ENCODE measurements at places on chromosomes 5 and 9.

GRCh38 chr5:173686950-173687349, 70.5 kb upstream of the BOD1 start:
- DNase-seq, result no peak

DNA sequence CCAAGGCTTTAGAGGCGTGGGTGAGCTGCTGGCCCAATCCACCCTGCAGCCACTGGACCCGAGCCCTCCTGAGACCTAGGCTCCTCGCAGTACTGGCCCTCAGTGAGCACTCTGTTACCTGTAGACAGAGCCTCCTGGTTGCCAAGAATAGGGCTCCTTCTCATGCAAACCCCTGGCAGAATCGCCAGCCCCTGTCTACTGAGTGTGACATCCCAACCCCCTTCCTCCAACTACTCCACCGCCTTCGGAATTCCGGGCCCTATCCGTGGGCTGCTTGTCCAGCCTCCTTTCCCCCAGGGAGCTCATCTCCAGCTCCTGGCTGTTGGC, 23.8 kb upstream of the COL5A1 start:
- no peak for DNase-seq

GRCh38 chr9:3526997-3527940, 1.5 kb upstream of the RFX3 start:
- DNase-seq, result peak; percentile 11

- DNase-seq, result no peak
Measured at GRCh38 chr5:102910240-102911226, 155.4 kb downstream of the PAM start.

DNA sequence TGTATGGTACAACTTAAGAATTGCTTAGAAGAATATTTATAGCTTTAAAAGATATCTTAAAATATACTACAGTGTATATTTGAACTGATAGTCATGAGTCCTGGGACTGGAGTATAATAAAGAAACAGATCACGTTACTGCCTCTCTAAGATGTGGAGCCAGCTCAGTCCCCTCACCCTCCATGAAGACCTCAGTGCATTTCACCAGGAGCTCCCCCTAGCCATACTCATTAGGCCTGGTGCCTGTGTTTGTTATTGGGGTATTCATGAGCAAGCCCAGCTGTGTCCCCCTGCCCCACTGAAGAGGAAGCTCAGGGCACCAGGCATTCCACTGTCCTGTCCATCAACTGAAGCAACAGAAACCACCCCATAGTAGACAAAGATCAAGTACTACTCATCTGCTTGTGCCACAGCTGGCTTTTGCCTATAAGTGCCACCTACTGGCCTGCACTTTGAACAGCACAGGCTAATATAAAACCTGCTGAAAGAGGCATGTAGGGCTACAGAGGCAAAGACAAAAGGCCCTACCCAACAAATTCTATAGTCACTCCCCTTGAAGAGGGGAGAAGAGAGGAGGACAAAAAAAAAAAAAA, 850.2 kb upstream of the NUDT12 start:
- no peak for DNase-seq

DNA sequence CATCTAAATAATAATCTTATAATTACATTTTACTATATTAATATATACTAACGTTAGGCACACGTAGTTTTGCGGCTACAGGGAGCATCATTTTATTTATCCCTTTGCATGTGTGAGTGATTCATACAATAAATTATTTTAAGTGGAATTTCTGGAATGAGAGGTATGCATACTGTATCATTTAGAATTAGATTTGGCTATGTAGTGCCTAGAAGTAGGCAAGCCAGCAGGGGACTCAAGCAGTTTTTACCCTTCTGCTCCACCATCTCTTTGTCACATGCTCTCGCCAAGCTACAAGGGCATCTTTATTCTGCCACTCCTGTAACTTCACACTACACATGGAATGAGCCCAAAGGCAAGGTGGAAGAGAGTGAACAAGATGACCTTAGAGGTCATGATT, 60.8 kb downstream of the MEGF10 start:
- DNase-seq, result no peak

GRCh38 chr5:127085796-127086195, 12.5 kb upstream of the C5orf63 start:
- no peak for DNase-seq

DNA sequence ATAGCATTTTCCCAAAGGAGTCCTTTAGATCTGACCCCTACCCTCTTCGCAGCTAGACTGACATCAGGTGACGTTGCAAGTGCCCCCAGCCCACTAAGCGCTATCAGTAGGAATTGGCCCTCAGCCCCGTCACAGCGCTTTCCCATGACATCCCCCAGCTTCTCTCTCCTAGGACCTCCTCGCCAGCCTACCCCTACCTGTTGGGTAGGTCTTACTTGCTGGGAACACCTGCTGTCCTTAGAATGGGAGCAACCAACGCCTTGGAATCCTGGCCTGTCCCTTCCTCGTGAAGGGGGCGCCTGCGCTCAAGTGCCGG, 584 bp upstream of the PIP5K1B start:
- no peak for DNase-seq

DNA sequence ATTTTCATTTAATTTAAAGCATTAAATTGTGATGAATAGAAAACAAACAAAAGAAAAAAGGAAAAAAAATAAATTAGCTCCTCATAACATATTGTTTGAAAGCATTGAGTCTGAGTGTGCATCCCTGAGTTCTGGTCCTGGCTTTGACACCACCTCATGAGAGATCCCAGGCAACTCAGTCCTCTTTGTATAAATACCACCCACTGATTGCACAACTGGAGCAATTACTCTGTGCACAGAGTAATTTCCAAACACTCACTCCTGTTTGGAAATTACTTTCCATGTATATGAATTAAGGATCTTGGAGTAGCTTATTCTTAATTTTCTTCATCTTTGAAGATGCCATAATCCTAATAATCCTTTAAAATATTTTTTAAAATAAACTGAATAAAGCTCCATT, 59.4 kb upstream of the C5orf46 start:
- DNase-seq, result no peak

- no peak for DNase-seq
Measured at GRCh38 chr9:127794001-127794791, 8.4 kb downstream of the CDK9 start.

DNA sequence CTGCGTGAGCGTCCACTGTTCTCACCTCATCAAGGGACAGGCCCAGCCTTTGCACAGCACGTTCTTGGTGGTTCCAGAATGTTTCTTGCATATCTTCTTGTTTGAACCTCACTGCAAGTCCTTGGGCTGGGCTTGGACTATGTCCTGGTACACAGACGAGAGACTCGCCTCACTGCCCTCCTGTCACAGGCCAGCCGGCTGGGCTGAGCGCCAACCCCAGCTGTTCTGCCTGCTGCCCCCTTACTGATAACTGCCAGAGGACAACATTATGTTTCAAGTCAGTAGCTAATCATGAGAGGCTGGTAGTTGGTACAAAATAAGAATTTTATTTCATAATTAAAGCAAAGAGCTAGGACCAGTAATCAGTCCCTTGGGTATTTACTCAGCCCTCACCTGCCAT, 52.8 kb upstream of the LRRTM2 start:
- no peak for DNase-seq

- no peak for DNase-seq
Measured at GRCh38 chr9:70553707-70554673, 139.5 kb upstream of the KLF9 start.

DNA sequence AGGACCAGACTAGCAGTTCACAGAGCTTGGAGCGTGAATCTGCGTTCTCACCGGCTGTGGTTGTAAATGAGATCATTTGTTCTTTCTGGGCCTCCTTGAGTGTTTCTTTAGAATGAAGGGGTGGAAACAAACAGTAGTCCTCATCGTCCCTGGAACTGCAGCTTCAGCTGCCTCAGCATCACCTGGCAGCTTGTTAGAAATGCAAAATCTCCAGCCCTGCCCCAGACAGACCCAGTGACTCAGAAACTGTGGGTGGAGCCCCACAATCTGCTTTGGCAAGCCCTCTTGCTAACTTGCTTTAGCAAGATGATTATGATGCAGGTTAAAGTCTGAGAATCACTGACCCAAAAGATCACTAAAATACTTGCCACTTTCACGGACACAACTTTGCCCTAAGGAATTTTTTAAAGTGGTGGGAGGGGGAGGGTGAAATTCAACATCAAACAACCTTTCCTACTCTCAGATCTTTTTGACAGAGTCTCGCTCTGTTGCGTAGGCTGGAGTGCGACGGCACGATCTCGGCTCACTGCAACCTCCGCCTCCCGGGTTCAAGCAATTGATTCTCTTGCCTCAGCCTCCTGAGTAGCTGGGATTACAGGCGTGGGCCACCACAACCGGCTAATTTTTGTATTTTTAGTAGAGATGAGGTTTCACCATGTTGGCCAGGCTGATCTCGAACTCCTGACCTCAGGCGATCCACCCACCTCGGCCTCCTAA, 86.0 kb downstream of the BRINP1 start:
- DNase-seq, result no peak

GRCh38 chr9:117149996-117150395, 264.9 kb downstream of the ASTN2 start:
- no peak for DNase-seq

Data from stimulated activated CD4-positive, alpha-beta T cell treated with anti-CD3 and anti-CD28 coated beads, Interleukin-2, amount 100 ng/mL, for 48 hours (primary cell).